Stimulated activated CD4-positive, alpha-beta T cell treated with anti-CD3 and anti-CD28 coated beads, Interleukin-4, amount 100 ng/mL, for 4 hours (primary cell): ENCODE measurements at places on chromosomes 5 and 9.

GRCh38 chr9:95496687-95497086, 20.1 kb downstream of the PTCH1 start:
- DNase-seq, result no peak

GRCh38 chr5:54867310-54867944, 118.0 kb downstream of the ESM1 start:
- DNase-seq, result no peak

DNA sequence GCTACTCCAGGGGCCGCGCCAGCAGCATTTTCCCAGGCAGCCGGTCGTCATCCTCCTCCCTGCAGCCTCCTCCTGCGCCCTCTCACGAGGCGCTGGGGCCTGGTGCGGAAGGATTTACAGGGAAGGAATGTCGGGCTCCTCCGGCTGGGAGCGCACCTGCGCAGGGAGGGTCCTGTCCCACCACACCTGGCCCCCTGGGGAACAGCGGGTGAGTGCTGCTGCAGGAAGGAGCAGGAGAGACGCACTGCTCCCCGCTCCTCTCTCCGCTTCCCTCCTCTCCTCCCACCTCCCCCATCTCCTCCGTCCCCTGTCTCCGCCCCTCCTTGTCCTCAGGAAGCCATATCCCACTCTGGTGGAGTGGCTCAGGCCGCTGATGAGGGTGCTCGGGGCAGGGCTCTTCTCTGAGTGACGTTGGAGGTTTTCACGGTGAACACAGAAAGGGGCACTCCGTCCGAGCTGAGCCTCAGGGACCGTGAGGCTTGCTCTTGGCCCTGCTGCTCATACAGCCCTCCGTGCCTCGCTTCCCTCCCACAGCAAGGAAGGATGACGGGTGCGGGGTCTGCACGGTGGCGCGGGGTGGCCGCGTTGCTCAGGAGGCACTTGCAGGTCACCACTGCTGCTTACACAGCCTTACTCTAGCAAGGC, 31.3 kb downstream of the IRX4 start:
- no peak for DNase-seq

- no peak for DNase-seq
Measured at GRCh38 chr9:129026442-129027223, 1.5 kb downstream of the SH3GLB2 start.

DNA sequence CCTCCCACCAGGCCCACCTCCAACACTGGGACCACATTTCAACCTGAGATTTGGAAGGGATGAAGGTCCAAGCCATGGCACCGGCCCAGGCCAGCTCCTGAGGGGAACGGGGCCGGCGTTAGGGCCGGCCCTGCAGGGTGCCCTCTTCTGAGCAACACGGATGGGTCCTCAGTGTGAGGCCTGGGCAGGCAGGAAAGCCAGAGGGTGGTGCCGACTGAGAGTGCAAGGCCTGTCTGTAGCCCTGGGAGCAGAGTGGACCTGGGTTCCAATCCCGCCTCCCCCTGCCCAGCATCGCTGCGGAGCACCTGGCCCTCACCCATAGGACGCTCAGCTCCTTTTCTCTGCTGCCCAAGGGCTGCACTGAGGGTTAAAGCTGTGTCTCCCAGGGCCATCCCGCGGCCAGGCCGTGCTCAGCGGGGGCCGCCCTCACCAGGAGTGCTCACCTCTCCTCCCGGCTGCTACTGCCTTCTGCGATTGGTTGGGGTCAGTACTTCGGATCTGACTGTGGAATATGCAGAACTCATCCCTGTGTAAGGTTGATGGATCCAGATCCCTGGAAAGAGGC, 44.1 kb upstream of the FCN2 start:
- no peak for DNase-seq

DNA sequence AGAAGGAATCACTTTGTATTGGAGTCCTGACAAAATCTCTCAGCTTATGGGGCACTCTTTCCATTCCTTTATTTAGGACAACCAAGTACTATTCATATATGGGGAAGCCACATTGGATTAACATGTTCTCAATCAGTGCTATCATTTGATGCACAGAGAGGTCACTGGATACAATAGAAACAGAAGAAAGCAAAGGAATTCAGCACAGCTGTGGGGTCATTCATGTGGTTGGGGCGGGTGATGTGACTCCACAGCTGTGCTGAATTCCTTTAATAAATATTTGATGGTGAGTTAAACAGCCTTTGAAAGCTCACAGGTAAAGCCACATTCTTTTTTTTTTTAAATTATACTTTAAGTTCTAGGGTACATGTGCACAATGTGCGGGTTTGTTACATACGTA, 854 bp upstream of the TEX48 start:
- no peak for DNase-seq

DNA sequence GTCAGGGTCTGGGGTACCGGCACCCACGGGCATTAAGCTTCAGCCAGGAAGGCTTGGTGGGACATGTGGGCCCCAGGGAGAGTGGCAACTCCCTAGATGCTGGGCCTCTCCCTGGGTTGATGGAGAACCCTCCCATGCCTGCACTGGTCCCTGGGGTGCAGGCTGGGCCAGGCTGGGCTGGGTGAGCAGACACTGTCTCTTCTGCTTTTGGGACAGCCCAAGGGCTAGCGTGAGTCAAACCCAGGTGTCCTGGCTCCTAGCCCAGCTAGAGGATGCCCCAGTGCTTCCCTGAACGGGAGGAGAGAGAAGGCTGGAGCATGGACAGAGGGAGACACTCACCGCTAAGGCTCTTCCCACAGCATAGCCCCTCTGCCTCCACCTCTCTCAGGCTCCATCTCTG, 5.7 kb upstream of the AQP7 start:
- DNase-seq, result no peak

DNA sequence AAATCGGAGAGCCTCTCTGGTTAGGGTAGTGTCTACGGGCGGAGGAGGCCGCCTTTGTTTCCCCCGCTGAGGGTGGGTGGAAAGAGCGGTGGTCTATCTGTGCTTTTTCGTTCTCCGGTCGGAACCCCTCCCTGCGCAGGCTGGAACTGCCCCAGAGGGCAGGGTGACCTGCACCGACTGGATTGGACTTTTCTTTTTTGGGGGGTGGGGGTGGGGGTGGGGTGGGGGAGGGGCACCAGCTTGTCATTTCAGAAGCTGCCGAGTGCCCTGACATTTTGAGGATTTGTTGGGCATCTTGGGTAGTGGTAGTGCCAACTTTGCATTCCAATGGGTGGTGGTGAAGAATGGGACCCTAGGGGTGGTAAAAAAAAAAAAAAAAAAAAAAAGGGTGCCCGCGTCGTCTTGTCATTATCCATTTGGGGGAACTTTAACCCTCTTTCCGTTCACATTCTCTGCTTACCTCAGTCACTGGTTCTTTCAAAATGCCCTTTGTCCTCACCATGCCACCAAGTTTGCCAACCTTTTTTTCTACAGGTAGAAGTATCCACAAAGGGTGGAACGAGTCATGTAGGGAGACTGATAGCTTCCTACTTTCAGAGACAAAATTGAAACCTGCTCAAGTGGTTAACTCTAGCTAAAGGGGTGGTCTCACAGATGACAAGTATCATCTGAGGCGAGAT, 1.3 kb downstream of the UBE2R2 start:
- DNase-seq, result no peak

DNA sequence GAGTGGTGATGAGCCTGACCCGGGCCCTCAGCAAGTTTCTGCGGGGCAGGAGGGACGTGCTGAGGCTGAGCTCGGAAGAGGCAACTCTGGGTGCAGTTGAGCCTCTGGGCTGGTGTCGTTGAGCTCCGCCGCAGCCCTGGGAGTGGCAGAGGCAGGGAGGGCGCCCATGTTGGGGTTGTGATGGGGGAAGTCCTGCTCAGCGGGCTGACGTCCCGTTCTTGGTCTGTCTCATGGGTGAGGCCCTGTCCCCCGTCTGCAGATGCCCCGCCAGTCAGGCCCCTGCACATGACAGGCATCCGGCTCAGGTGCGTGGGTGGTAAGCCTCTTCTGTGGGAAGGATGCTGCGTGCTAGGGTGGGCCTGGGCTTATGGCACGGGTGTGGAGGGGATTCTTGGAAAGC, 64.3 kb downstream of the RXRA start:
- DNase-seq, result peak; percentile 68

DNA sequence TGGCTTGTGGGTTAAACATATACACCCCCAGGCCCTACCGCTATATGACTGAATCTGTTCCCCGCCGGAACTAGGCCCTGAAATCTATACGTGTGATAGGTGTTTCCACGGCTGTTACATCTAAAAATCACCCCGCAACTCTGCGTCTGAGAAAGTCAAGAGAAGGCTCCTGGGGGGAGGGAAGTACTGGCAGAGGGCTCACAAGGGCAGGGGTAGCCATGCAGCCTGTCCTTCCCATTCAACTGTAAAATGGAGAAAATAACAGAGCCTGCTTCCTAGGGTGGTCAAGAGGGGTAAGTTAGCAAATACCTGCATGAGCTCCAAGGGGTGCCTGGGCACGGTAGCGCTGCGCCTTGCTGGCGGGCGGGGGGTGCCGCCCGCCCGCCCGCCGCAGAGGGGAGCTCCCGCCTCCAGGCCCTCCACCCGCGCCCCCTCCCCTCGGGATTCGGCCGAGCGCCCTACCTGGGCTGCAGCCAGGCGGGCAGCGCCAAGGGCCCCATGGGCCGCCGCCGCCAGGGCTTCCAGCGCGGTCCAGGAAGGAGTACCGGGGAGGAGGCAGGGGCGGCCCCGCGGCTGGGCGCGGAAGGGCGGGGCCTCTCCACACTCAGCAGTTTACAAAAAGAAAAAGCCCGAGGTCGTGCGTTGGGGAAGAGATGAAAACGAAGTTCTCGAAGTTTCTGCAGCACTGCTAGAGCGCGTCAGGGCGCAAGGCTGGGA, at the start of gene HACD4:
Gene HACD4, minus strand, starts transcription at position 550 of the 717 bp plus-strand sequence. Its CDS starts 50 bp downstream, at position 500.
- peak; percentile 57 for DNase-seq

GRCh38 chr9:81387360-81388106, 301.8 kb downstream of the TLE1 start:
- DNase-seq, result no peak

DNA sequence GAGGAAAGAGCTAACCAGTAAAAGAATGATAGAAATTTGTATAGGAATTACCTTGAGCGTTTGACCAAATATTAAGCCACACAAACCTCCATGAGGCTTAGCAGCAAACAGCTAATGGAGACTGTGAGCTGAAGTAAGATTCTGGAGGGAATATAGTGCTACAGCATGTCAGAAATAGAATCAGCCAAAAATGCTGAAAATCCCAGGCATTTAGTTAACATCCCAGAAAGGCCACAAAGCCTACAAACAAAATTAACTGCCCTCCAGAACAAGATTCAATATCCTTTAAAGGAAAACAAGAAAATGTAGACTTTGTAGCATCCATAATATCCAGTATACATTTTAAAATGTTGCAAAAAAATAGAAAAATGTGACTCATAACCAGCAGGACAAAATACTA, 257.8 kb upstream of the TUSC1 start:
- no peak for DNase-seq

DNA sequence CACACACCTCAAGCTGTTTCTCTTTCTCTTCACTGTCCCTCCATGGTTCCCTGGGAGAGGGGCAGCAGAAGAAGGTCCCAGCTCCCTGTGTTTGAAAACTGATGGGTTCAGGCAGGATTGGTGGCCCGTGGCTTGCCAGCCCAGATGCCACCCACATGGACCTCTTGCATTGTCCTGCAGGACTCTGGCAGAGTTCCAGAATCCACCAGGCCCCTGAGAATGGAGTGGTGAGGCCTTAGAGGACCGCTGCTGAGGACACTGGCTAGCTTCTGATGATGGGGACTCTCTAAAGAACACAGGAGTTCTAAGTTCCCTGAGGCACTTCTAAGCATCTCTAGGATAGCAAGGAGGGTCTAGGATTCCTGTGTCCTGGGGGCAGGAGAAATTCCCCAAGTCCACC, 24.8 kb downstream of the CTSL start:
- DNase-seq, result no peak

GRCh38 chr5:6411141-6411540, 32.8 kb upstream of the MED10 start:
- no peak for DNase-seq

DNA sequence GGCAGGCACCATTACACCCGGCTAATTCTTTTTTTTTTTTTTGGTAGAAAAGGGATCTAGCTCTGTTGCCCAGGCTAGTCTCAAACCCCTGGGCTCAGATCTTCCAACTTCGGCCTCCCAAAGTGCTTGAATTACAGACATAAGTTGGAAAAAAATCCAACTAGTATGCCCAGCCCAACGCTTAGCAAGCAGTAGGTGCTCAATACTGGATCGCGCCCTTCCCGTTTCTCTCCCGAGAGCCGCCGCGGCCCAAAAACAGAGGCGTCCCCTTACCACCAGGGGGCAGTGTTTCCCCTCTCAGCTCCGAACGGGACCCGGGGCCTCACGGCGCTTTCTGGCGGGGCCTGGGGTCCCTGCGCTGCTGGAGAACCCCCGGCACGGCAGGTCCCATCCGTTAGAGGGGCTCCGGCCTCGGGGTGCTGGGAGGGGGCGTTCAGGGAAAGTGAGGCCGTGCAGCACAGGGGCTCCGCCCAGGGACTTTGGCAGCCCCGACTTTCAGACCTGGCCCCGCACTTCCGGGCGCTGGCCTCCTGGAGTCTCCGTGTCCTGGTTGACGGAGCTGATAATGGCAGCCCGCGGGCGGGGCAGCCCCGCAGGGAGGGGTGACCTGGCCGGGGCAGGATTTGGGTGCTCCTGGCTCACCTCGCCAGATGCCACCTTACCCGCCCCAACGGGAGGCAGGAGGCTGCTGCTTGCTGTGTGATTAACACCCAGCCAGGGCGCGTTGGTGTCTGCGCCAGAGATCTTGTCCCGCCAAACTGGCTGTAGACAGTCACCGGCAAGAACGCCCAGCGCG, 15.2 kb downstream of the PTGES start:
- peak; percentile 84 for DNase-seq

- DNase-seq, result no peak
Measured at GRCh38 chr5:149175346-149176105, 34.2 kb downstream of the ABLIM3 start.
